Fibroblast of skin of left biceps (primary cell): ENCODE measurements at places on chromosomes 4 and X.

- DNase-seq = no peak
Observed at GRCh38 chr4:122766950-122767349, 34.4 kb downstream of the BBS12 start.

DNA sequence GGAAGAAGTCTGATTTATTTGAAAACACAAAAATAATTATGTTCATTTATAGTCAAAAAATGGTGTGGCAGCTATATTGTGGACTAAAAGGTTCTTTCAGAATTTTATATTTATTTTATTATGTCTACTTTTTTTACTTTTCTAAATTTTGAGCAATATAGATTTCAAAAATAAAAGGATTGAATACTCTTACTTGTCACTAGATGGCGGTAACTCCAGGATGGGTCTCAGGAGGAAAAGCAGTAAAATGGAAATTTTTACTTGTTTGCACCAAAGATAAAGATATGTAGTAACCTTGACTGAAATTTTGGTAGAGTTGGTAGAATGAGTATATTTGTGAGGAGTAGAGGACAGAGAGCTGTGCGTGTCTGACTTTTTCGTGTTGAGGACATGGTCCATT is 14.5 kb upstream of the DACH2 start:
- no peak for DNase-seq

- DNase-seq = no peak
Observed at GRCh38 chrX:100883654-100884053, 9.5 kb upstream of the NOX1 start.

- no peak for DNase-seq
Observed at GRCh38 chr4:29540439-29541102, 1179.6 kb upstream of the PCDH7 start.
